ENCODE measurements at places on chromosomes 12 and 14.

- DNase-seq, result no peak
Observed at GRCh38 chr12:130073721-130074120, 88.5 kb upstream of the FZD10 start.

GRCh38 chr14:66401449-66402095, 84.6 kb upstream of the CCDC196 start:
- no peak for DNase-seq

GRCh38 chr14:57009585-57010515, 199.6 kb upstream of the OTX2 start:
- DNase-seq, result no peak

- no peak for DNase-seq
Observed at GRCh38 chr12:64139021-64139420, 83.1 kb downstream of the KICS2 start.

DNA sequence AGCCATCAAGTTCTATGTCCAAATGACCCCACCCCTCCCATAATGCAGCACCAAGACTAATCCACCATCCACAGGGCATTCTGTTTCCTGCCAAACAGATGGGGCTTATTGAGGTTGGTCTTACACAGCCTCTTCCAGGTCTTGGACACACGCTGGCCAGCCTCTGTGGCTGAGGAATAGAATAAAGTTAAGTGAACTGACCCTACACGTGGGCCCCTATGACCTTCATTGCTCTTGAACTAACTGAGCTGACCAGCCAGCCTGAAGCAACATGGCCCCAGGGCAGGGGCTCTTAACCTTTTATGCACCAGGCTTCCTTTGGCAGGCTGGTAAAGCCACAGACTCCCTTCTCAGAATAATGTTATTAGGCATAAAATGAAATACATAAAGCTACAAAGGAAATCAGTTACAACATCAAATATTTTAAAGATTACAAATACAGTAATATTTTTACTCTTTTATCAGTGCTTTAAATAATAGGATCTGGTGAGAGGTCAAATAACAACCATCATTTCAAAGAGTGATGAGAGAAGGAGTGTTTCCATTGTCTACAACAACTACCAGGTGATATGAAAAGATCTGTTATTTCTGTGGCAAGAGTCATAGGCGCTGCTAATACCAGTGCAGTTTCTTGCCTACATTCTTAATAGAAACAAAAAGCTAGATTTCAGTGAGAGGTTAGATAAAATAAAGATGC, 192.9 kb upstream of the NUDT4 start:
- DNase-seq, result no peak

DNA sequence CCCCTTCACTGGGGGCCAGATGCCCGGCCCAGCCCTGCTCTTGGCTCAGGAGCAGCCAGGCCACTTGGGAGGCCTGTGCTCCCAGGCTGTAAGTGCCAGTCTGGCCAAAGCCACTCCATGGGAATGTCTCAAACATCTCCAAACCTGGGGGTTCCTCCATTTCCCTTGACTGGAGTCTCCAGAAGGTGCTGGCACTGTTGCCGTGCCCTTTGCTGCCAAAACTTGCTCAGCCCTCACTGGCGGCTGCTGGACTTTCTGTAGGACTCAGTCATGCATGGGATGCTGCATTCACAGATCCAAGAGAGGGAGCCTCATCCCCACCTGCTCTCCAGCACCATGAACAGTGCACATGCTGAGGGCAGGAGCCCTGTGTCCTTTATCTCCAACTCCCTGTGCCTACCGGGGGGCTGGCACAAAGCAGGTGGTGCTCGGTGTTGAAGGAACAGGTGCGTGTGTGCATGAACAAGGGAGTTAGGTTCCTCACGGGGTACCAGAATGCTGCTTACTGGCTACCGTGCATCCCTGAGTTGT, 9.6 kb upstream of the OTUB2 start:
- DNase-seq, result no peak

GRCh38 chr12:52074971-52075724, 4.4 kb upstream of the SMIM41 start:
- no peak for DNase-seq

GRCh38 chr14:54812617-54813016, 90.0 kb downstream of the GCH1 start:
- no peak for DNase-seq

- no peak for DNase-seq
Observed at GRCh38 chr12:63900922-63901793, 56.7 kb downstream of the SRGAP1 start.

GRCh38 chr12:90423965-90424364, 531.0 kb downstream of the CCER1 start:
- DNase-seq, result no peak

DNA sequence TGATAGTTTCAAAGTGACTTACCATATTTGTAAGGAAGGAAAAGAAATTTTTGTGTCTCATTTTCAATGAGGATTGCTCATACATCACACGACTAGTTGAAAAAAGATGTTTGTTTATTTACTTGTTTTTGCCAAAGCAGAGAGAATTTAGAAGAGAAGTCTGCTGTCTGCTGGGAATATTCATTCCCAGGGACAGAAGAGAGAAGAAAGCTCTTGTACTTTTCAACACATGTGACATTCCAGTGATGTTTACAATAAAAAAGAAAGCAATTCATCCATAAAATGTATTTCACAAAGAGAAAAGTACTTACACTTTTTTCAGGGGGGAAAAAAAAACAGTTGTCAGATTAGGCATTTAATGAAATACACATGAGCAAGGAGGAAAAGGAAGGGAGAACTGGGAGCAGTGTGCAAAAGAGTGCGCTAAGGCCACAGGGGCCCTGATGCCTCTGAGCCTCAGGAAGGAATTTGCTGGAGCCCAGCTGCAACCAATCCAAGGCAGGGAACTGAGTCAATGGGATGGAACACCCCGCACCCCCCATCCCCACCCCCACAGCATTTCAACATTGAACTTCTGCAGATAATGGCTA, 115.0 kb downstream of the RPAP3 start:
- no peak for DNase-seq

- DNase-seq, result no peak
Observed at GRCh38 chr14:33737446-33737845, 213.4 kb downstream of the EGLN3 start.

DNA sequence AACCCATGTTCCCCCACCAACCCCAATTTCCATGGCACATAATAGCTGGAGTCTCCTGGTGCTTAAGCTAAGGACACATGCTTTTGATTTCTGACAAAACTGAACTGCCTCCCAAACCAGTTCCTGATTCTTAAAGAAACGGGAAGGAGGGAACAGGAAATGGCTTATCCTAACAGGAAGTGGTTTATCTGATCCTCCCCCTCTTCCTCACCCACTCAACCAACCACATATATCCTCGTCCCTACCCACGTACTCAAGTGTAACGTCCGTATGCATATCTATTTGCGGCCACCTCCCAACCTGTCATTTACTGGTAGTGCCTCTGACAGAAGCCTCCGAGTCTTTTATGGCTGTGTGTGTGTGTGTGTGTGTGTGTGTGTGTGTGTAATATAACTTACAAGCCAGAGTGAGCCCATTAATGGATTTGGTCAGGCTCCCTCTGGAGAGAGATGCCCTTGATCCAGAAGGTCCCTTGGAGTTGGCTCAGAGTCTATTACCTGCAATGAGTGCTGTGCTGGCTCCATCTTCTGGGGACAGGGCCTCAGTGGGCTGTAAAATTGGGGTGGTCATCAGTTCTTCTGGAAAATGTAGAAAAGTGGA, 7.7 kb downstream of the DAZAP2 start:
- no peak for DNase-seq

- DNase-seq, result no peak
Observed at GRCh38 chr12:15605881-15606590, 183.2 kb downstream of the EPS8 start.

DNA sequence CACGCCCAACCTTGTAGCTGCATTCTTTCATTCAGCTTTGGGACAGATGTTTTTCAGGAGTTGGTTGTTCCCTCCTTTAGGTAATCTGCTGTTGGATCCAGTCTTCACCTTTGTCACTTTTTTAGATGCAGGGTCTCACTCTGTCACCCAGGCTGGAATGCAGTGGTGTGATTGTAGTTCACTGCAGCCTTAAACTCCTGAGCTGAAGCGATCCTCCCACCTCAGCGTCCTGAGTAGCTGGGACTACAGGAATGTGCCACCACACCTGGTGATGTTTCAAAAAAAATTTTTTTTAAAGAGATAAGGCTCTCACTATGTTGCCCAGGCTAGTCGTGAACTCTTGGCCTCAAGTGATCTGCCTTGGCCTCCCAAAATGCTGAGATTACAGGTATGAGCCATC, 164.3 kb downstream of the KTN1 start:
- no peak for DNase-seq

- no peak for DNase-seq
Observed at GRCh38 chr14:35402323-35403113, 2.0 kb downstream of the NFKBIA start.

- DNase-seq, result no peak
Observed at GRCh38 chr14:26255213-26255612, 342.6 kb downstream of the NOVA1 start.

GRCh38 chr12:80001562-80001961, 66.7 kb upstream of the PPP1R12A start:
- no peak for DNase-seq

DNA sequence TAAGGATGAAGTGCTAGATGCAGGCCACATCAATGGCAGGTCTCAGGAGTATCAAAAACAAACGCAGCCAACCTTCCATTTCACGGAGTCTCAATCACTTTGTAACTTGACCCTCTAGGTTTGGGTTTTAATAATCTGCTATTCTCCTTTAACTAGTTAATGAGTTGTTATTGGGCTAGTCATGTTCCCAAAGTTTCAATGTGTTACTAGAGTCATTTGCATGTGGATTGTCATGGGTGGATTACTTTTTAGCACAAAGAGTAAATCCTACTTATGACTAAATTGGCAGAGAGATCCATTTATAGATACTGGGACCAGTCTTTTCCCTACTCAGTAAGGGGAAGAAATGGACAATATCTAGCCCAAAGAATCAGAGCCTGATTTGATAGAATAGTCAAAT, 151.0 kb downstream of the BCAT1 start:
- DNase-seq, result no peak

GRCh38 chr14:77364146-77364545, 12.7 kb downstream of the TMED8 start:
- DNase-seq, result no peak

Measured in AG04450 (cell line).